ENCODE measurements at places on chromosomes 3 and 15.

- no peak for DNase-seq
Measured at GRCh38 chr3:122975924-122976293, 51.7 kb downstream of the SEMA5B start.

GRCh38 chr3:6753536-6753935 is 107.4 kb upstream of the GRM7 start:
- no peak for DNase-seq

- no peak for DNase-seq
Measured at GRCh38 chr15:39407116-39407515, 173.8 kb upstream of the THBS1 start.

- DNase-seq = no peak
Measured at GRCh38 chr3:196149375-196149774, 61.8 kb downstream of the ZDHHC19 start.

DNA sequence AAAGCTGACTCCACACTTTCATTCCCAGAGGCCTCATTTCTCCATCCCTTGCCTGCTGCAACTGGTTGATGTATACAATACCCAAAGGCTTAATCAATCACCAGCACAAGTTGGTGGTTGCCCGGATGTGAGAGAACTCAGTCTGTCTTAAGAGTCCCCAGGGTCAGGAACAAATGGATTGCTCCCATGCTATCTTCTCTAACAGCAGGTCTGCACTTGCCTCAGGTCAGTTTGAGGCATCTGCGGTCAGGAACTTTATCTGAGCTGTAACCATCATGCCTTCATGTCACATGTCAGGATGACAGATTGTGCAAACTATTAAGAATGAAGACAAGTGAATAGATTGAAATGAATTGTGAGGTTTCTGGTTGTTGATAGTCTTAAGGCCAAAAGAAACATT is 56.1 kb downstream of the BFSP2 start:
- no peak for DNase-seq

DNA sequence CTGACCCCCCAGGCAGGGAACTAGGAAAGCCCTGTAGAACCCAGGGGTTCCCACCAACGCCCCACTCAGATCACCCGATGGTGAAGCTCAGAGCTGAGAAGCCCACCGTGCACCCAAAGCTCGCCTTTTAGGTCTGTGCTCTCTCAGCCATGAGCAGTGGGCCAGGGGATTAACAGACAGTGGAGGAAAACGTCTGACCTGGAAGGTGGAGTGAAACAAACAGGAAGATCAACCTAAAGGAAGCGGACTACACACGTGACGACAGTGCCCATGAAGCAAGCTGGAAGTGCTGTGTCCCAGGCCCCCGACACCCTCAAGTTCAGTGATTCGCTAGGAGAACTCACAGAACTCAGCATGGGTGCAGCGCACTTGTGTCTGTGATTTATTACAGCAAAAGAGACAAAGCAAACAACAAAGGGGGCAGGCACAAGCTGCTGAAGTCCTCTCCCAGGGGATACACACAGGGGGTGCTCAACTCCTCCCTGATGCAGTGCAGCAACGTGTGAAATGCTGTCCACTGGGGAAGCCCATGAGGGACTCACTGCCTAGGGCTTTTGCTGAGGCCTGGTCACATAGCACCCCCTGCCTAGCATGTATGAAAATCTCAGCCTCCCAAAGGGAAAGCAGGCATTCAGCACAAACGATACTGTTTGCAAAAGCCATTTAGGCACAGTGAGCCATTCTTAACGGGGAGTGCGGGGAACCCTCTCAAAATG is 43.5 kb downstream of the CFAP92 start:
- no peak for DNase-seq

GRCh38 chr3:157127268-157127667 is 32.7 kb downstream of the CCNL1 start:
- no peak for DNase-seq

DNA sequence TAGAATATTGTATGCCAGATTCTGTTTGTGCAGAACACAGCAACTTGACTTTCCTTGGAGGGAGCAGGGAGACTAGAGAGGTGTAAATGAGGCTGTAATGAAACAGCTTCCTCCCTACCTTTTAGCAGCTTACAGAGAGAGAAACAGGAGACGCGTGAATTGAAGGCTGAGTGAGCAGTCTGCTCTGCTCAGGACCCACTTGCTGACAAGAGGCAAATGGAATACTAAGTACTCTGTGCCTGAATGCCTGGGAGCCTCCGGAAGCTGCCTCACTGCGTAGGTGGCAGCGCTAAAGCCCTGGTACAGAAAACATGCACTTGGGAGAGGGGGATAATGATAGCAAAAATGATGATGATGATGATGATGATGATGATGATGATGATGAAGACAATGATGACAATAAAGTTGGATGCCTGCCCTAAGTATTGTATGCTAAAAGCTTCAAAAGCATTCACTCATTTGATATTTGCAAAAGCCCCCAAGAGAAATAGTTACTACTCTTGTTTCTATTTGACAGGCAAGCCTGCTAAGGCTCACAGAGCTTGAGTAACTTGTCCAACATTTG is 548.9 kb downstream of the NTRK3 start:
- DNase-seq = no peak

DNA sequence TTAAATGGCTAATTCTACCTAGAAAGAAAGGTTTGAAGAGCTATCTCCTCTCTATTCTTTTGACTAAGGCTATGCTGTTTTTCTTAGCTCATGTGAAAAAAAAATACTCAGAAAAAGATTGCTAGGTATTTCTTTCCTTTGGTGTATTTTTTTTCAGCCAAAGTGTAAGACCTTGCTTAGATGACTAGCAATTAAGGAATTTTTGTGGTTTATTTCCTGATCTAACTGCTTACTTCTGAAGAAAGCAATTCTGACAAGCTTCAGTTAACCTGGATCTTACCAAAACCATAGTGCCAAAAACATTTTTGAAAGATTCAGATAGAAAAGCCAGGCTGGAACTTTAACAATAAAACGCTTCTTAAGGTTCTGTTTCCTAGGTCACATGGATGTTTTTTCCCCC is 315.6 kb downstream of the SOX2 start:
- DNase-seq = no peak

- peak; percentile 71 for DNase-seq
Measured at GRCh38 chr15:66565741-66566144, at the start of gene LCTL. TSS of gene LCTL (minus strand) at chr15:66565998. CDS start at chr15:66565365, 633 bp downstream.

GRCh38 chr3:55903680-55904079 is 416.6 kb upstream of the WNT5A start:
- no peak for DNase-seq

DNA sequence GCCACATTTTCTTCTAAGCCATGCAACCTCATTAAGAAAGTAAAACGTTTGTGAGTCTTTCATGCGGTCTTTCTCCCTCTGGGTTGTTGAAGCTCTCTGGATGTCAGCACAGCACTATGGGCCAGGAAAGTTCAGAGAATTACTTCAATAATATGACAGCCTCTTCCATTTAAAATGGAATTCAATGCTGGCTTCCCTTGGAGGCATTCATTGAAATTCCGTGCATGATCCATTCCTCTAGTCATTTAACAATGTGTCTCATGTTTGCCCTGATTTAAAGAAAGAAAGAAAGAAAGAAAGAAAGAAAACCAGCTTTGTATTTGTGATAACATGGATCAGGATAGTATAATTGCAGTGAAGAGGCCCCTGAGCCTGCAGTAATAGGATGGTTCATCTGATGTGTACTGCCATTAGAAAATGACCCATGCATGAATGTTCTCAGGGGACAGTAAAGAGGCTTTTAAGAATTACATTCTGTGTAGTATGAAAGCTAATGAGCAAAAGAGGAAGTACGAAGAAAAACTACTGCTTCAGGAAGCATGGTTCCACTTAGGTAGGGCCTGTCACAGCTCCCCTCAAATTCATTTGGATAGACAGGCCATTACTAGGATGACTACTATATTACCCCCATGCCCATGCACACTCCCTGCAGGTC is 146.0 kb downstream of the ARPP21 start:
- DNase-seq = no peak

DNA sequence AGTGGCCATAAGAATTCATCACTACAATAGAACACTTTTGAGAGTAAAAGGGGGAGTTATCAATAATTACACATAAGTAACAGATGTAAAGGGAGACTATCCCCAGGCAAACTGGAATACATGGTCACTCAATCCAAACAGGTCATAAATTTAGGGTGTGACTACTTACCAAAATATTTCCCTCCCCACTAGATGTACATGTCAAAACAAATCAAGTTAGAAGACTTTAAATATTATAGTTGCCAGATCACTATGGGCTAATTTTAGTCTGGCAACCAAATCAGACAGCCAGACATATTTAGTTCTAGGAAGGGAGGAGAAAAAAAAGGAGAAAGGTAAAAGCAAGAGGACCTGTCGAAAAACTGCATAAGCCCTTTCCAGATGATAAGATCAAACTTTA is 23.1 kb downstream of the SLC24A5 start:
- peak; percentile 4 for DNase-seq

DNA sequence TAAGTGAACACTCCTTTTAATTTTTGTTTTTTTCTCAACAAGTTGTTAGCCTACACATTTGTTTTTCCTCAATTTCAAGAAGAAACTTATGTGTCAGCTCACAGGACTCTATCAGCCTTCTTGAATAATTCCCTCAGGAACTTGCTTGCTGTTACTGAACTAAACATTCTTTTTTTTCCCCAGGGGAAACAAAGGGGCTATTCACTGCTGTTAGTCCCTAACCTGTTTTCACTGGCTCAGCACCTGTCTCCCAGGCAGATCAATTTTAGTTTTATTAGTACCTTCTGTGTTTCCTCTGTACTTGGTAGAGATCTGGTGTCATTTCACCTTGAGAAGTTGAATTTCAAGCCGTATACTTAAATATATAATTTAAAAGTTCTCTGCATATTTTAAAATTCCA is 644.6 kb downstream of the CADM2 start:
- DNase-seq = no peak

DNA sequence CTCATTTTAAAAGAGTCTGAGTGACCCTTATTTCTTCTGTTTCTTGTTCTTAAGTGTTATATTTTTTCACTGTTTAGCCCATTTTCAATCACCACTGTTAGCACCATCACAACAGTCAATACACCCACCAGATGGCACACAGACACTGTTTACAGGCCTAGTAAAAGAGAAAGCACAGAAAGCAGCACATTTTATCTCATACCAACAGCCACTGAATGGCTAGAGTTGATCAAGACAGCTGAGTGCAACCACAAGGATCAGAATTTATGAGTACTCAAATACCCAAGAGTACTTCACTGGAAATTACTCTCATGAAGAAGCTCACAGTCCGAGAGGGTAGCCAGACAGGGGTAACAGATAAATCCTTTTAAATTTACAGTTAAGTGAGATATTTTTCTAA is 127.0 kb downstream of the TFDP2 start:
- no peak for DNase-seq
